ENCODE measurements at places on chromosomes 11 and 22. TPM values are rescaled to one million over a fixed set of nuclear protein-coding genes. Genes with fewer than 3 reads are reported as not detected.

The SELENOM gene
- polyA plus RNA-seq: 96.1 TPM

The ANO1 gene
- polyA plus RNA-seq: 0.92 TPM

The ENTHD1 gene
- not detected for polyA plus RNA-seq

The TUBGCP6 gene
- polyA plus RNA-seq: 14.4 TPM

The CCDC116 gene
- 0.24 TPM for polyA plus RNA-seq

The APOL3 gene
- 4.2 TPM for polyA plus RNA-seq

DNA sequence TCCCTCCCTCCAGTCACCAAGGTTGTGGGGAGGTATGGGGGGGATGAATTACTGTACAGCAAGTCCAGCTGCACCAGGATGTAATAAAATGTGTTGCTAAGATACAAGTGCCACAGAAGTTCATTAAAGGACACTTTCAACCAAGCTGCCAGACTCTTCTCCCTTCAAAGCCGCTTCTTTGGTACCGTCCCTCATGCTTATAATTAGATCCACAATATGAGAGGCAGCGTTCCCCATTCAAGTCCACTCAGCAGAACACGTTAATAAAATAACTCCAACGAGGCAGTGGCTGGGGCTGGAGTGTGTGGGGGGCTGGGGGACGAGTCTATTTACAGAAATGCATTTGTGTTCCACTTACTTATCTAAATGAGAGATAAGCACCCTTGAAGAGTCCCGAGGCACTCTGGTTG lies 14.7 kb downstream of the PHF21B start:
- peak; percentile 70 for DNase-seq

DNA sequence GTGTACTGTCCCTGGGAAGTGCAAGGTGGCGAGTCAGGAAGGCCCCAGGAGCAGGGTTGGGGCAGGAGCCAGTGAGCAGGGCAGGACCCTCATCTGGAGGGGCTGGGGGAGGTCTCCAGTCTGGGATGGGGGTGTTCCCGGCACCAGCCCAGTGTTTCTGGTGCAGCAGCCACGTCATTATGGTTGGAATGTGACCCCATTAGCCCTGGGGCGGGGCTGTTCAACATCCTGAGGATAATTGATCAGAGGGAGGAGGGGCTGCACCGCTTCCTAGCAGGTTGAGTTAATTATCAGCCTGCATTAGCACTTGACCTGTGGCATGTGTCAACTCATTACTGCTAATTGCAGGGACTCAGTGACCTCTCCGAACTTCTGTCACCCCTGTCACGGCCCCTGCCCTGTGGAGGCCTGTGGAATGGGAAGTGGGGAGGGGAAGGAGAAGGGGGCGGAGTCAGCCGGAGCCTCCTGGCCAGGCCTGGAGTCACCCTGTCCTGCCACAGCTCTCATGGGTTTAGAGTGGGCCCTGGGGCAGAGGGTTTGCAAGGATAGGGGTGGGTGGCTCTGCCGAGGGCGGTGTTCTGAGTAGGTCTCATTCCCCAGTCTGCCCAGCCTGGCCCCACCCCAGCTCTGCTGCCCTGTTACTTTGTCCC lies 52.8 kb upstream of the CCDC188 start:
- peak; percentile 67 for DNase-seq

DNA sequence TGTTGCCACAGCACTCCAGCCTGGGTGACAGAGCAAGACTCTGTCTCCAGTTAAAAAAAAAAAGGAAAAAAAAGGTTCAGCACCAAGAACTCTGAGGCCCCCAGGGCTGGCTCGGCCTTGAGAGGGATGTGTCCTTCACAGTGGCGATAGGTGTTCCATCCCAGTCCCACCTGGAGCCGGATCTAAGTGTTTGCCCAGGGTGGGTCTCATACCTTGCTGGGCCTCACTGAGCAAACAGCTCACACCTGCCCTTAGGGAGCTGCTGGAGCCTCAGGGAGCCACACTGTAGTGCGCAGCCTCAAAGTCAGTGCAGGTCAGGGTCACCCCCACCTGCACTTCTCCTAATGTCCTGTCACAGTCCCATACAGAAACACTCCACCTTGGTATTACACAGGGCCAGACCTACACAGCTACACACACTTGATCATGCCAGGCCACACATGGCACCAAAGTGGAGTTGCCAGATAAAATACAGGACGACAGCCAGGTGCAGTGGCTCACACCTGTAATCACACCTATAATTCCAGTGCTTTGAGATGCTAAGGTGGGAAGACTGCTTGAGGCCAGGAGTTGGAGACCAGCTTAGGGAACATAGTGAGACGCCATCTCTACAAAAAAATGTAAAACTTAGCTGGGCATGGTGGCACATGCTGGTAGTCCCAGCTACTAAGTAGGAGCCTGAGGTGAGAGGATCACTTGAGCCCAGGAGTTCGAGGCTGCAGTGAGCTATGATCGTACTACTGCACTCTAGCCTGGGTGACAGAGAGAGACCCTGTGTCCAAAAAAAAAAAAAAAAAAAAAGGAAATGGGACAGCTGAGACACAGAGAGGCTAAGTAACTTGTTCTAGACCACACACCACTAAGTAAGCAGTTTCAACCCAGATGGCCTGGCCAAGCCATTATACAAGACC lies 7.3 kb downstream of the STARD10 start:
- no peak for DNase-seq

GRCh38 chr22:31776231-31776630 lies 22.4 kb downstream of the DEPDC5 start:
- DNase-seq: no peak

DNA sequence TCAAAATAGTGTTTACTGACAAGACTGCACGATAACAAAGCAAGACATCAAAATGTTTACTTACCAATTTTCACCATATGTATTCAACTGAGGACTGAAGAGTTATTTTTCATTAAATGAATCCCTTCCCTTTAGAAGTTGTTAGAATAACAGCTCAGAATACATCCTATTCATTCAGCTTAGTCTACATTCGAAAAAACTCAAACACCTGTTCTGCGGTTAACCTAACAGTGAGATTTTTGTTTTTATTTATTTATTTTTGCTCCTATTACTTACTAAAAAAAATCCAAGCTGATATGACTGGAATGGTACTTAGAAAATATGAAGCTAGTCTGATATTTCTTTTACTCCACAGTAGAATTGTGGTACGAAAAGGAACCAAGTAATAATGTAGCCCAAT lies 10.0 kb downstream of the KCNA4 start:
- no peak for DNase-seq

- no peak for DNase-seq
These were observed 81.3 kb upstream of the BLID start for GRCh38 chr11:122197066-122197987.

GRCh38 chr22:28406246-28406645 lies 273.4 kb downstream of the TTC28 start:
- DNase-seq: no peak

DNA sequence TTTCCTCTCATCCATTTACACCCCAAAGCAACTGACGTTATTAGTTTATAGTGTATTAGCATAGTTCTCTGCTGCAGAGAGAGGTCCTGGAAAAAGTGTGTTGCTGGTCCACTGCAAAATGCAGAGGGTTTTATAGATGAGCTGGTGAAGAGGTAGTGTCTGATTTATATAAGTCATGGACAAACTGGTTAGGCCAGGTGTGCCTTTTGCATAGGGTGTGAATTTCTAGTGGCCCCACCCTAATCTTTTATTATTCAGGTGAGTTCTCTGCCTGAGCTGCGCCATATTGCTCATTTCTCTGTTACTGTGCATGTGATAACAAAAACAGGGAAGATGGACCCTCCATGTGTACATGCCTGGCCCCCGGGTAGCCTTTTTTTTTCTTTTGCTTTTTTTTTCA lies 43.1 kb upstream of the TRIM77 start:
- no peak for DNase-seq

- DNase-seq: no peak
These were observed 10.2 kb upstream of the KMT5B start for GRCh38 chr11:68223275-68223674.

DNA sequence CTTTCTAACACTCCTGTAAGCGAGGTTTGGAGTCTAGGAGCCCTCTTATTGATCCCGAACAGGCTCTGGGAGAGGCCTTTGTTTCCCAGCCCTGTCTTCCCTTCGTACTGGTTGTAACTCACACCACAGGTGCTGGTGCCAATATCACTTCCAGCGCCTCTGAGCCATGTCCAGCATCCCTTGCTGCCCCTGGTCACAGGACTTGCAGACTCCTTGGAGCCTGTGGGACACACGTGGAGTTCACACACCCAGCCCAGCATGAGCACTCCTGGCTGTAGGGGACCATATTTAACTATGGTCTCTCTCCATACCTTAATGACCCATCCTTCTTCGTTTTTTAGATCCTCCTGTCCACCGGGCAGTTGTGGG lies 2.2 kb downstream of the ZBTB16 start:
- DNase-seq: no peak

GRCh38 chr22:46361826-46362202 lies 26.3 kb downstream of the TRMU start:
- peak; percentile 80 for DNase-seq

- DNase-seq: no peak
These were observed 6.7 kb downstream of the HSD17B12 start for GRCh38 chr11:43687120-43687791.

- peak; percentile 53 for DNase-seq
These were observed 186.8 kb downstream of the FAM181B start for GRCh38 chr11:82546661-82547557.

GRCh38 chr22:44486538-44486937 lies 11.5 kb downstream of the RTL6 start:
- DNase-seq: no peak

- no peak for DNase-seq
These were observed 116.6 kb downstream of the MRTFA start for GRCh38 chr22:40519948-40520331.

DNA sequence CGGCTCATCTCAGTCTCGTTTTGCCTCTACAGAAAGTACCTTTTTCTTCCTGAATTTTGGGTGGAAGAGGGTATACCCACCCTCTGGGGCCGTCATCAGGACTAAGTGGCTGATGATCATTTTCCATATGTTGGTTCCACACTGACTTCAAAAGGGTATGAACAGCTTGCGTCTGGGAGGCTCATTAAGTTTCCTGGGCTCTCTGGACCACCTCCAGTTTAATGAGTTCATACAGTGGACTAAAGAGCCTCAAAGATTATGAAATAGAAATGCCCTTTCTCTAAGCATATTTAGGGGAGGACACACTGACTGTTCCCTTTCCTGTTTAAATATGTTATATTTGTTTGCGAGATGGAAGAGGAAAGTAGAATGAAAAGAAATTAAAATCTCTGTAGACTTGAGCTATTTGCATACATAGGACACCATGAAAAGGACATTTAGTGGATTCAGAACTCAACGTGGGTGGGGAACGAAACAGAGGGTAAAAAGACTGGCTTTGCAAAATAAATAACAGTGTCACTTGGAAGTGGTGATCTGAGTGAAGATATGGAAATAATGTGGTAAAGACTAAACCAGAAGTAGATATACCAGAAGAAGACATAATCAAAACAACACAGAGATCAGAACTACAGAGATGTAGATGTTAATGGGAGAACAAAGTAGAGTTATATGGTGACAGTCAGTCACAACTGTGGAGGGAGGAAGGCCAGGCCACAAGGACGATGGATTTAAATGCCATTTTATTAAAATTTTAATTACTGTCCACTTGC lies 18.7 kb downstream of the LDLRAD3 start:
- DNase-seq: no peak

DNA sequence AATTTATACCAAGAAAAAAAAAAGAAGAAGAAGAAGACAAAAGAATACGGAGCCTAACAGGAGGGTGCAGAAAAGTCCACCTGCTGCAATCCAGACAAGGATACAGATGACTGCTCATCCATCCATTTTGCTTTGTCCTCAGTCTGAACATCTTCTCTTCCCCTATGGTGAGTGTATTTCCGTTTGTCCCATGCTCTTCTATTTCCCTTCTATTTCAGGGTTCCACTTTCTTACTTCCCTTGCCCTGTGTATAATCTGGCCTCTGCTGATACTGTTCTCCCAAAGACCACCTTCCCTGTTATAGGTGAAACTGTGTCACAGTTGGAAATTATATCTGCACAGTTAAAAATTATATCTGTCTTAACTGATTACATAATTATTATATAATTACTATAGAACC lies 48.7 kb upstream of the USP47 start:
- no peak for DNase-seq

DNA sequence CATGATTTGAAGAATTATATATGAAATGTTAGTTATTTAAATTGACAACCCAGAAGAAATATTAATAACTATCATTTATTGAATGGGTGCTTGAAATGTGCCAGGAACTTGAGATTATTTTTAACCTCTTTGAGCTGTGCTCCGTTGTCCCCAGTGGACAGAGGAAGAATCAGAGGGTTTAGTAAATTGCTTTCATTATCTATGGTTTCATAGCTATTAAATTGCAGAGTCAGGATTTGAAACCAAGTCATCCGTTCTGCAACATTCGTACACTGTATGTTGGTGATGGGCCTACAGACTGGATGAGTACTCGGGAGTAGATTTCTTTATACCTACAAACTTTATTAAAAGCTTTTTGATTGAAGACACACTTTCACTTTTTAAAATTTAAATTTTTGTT lies 4.9 kb downstream of the HSD17B12 start:
- DNase-seq: no peak

DNA sequence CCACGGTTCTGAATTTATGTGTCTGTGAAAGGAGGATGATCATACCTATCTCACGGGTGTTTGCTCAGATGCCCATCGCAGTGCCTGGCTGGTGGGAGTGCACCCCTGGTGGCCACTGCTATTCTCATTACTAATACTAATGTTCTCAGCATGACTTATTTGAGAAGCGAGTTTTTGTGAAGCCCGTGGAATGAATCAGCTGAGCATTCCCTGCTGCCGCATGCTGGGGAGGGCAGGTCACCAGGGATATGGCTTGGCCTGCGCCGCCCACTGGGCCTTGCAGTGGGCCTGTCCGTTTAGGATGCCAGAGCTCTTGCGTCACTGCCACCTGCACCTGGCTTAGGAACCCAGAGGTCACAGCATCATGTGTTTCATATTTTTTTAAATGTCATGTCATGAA lies 16.9 kb downstream of the CTTN start:
- no peak for DNase-seq

GRCh38 chr11:95378111-95378510 lies 147.1 kb upstream of the SESN3 start:
- DNase-seq: no peak

GRCh38 chr11:109864151-109864661 lies 229.0 kb upstream of the ZC3H12C start:
- DNase-seq: no peak

DNA sequence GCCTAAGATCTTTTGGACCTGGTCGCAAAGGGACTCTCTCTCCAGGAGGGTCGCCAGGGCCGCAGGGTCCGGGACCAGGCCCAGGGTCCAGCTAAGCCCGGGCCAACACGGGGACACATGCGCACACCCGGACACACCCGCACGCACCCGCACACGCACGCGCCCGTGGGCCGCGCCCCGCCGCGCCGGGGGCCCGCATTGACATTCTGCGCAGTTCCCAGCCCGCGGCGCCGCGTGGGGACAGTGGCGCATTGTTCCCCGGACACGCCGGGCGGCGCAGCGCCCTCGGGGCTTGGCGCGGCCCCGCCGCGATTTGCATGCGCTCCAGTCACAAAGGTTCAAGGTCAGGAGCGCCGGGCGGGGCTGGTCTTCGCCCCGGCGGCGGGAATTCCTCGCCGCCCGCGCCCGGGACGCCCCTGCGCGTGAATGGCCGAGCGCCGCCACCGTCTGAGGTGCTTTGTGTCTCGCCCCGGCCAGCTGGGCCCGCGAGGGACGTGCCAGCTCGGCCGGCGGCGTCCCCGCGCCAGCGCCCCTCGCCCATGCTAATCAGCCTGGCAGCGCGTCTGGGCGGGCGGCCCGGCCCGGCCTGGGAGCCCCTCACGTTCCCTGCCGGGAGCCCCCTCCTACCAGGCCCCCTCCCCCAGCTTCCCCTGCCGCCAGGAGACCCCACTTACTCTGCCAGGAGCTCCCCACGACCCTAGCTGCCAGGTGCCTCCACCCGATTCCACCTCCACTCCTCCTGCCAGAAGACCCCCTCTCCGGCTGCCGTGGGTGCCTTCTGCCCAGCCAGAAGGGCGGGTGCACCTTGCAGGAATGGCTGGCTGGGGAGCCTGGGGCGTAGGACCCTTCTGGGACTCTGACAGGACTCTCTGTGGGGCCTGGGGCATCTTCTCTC lies 50.5 kb upstream of the WNT7B start:
- peak; percentile 79 for DNase-seq

All from brain (organoid and tissue), 16 donors.